ENCODE measurements at places on chromosomes 2 and 18. TPM values are rescaled to one million over a fixed set of nuclear protein-coding genes. Genes with fewer than 3 reads are reported as not detected.

FLACC1 gene
- 12.2 TPM for total RNA-seq

CERS6 gene
- total RNA-seq = 43.5 TPM

POTEJ gene
- not detected for total RNA-seq

DSG1 gene
- total RNA-seq = 0.77 TPM

NT5C1B gene
- total RNA-seq = not detected

LRRFIP1 gene
- 90.7 TPM for total RNA-seq

Measured in dorsolateral prefrontal cortex (tissue), 122 donors.